ENCODE measurements at places on chromosomes 5 and 9.
A peak's percentile ranks its signal among the peaks of the same experiment; 100 is the strongest.

DNA sequence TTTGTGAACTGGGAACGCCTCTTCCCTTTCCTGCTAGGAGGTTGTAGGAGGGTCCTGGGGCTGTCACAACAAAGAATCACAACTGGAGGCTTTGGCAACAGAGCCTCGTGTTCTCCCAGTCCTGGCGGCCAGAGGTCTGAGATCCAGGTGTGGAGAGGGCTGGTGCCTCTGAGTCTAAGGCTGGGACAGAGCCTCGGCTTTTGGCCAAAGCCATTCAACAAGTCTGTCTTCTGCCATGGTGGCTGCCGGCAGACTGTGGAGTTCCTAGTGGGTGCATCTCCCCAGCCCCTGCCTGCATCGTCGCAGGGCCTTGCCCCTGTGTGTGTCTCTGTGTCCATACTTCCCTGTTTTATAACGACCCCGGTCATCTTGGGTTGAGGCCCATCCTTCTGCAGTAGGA is 9.5 kb upstream of the IRX4 start:
- DNase-seq = no peak

GRCh38 chr5:58133631-58134296 is 326.1 kb downstream of the PLK2 start:
- DNase-seq = peak; percentile 96

DNA sequence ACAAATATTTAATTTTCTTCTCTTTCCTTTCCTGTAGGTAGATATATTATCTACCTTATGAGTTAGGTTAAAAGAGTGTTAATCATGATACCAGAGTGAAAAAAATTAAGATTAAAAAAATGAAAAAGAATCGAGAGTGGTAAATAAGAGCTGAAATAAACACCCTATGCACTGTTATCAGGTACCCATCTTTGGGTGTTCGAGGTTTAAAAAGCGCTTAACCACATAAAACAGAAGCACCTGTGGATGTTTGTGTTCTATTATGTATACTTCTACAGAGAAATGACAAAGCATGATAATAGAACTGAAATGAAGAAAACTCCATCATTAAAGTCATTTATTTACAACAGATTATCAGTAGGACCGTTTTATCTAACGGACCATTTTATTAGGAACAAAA is 25.7 kb upstream of the GCNT4 start:
- DNase-seq = no peak

GRCh38 chr9:4883326-4883873 is 90.7 kb downstream of the RCL1 start:
- no peak for DNase-seq

DNA sequence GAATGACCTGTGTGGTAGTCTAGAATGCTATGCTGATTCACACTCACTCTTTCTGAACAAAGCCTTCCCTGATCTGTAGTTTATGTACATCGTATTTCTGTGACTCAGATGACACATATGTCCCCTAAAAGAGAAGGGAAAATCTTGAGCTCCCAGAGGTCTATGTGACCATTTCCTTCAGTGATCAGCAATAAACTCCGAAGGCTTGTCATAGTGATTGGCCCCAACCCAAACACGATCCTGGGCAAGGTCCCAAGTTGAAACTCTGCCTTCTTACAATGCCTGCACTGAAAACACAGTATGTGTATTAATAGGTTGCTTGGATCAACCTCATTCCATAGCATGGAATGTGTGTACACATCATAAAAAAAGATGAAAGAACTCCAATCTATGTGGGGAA is 685.8 kb downstream of the MAT2B start:
- peak; percentile 43 for DNase-seq

GRCh38 chr9:130728721-130729120 is 35.1 kb downstream of the EXOSC2 start:
- peak; percentile 60 for DNase-seq

DNA sequence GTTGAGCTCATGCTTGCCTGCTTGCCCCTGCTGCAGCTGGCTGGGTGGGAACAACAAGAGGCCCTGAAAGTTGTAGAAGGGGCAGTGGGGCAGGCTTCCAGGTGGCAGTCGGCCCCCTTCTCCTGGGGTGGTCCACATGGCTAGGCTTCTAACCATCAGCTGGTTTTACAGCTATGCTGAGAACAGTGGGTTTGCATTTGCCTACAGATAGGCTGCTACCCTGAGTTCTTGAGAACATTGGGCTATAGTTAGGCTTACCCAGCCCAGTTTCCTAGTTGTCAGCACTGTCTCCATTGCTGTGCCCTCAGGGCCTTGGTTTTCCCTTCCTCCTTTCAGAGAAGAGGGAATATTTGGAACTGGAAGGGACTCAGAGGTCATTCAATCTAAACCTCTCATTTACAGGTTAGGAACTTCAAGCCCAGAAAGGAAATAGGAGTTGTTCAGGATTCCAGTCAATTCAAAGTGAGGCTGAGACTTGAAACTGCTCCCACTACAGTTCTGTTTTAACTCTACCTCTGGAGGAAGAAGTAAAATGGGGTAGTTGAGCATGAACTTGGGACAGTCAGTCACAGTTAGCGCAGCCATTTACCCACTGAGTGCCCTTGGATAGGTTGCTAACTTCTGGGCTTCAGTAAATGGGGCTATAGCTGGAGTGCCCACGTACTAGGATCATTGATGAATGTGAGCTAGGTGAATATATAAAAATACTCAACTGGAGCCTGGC is 11.5 kb downstream of the LARP1 start:
- no peak for DNase-seq

- DNase-seq = no peak
Observed at GRCh38 chr9:88927510-88927909, 63.8 kb upstream of the S1PR3 start.

GRCh38 chr5:141420855-141421488 is at the start of gene PCDHGA11:
Gene PCDHGA11, plus strand, starts transcription at chr5:141421051. Its CDS starts 177 bp downstream, at chr5:141421228.
- no peak for DNase-seq

- DNase-seq = no peak
Observed at GRCh38 chr5:10321882-10322281, 14.2 kb upstream of the CMBL start.

DNA sequence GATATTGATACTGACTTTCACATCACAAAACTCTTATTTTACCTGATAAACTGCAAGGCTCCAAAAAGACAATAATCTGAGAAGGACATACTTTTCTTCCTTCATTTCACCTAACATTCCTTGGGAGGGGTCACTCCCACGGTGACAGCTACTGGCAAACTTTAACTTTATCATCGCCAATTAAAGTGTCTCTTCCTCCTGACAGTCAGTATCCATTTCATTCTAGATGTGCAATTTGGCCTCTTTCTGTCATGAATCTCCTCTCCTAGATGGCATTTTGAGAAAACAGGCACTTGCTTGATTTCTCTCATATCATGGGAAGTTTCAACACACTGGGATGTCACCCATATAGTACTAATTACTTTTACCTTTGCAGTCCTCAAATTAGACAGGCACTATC is 413.5 kb upstream of the CCNG1 start:
- DNase-seq = no peak

GRCh38 chr9:34701023-34701768 is 8.7 kb downstream of the CCL21 start:
- DNase-seq = peak; percentile 12

DNA sequence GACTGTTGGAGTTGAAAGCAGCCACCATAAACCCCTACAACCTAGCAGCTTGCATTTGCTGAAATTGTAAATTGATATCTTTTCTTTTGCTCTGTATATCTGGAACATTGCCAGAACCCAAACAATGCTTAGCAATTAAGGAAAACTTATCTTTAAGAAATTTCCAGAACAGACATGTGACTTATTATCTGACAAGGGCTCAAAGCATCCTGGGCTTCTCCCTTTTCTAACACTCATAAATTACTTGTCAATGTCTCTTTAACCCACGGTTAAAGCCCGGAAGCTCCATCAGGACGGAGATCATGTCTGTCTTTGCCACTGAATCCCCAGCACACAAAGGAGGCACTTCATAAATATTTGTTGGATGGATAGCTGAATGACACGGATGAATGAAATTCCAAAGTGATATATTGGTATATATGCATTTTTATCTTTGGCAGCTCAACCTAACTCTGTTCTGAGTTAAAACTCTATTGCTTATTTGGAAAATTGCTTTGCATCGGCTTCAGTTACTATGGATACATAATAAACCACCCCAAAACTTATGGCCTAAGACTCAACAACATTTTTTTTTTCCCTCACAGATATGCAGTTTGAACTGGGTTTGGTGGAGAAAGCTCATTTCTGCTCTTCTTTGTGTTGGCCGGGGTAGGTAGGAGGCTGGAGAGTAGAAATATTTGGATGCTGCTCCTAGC is 103.1 kb upstream of the CLINT1 start:
- DNase-seq = no peak

- DNase-seq = no peak
Observed at GRCh38 chr5:24444414-24444813, 200.4 kb downstream of the CDH10 start.

- peak; percentile 24 for DNase-seq
Observed at GRCh38 chr9:123401879-123402513, 46.0 kb downstream of the CRB2 start.

GRCh38 chr9:130239741-130240241 is 25.8 kb upstream of the HMCN2 start:
- no peak for DNase-seq

DNA sequence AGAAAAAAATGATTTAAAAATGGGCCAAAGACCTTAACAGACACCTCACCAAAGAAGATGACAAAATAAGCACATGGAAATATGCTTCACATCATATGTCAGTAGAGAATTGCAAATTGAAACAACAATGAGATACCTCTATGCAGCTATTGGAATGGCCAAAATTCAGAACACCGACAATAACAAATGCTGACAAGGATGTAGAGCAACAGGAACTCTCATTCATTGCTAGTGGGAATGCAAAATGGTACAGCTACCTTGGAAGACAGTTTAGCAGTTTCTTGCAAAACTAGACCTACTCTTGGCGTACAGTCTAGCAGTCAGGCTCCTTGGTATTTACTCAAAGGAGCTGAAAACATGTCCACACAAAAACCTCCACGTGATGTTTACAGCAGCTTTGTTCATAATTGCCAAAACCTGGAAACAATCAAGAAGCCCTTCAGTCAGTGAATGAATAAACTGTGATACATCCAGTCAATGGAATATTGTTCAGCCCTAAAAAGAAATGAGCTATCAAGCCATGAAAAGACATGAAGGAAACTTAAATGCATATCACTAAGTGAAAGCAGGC is 10.5 kb upstream of the MVB12B start:
- no peak for DNase-seq

DNA sequence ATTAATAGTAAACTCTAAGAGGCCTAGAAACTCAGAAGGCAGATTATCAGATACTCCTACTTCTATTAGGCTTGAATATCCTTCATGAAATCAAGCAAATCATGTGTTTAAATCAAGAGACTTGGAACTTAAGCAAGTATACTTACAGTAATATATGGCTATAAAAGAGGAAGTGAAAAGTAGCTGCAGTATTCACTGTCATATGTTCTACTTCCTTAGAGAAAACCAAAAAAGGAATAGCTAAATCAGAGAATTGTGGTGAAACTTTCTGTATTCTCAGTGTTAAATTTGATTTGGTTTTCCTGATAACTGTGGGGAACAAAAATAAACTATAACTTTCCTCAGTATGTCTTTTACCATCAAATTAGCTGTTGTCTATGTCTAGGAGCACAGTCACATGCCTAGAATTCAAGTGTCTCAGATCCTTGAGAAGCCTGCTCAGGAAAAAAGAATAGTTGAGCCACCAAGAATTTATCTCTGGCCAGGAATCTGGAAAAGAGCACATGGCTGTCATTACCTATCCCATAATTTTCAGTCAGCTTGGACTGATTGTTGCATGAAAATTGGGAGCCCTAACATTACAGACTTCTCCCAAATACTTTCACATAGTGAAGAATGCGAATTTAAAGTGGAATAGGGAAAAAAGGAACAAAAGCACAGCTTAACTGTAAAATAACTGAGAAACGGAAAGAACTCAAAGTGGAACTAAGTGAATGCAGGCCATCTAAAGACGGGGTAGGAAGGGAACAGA is 1.7 kb downstream of the FKBP15 start:
- DNase-seq = no peak

DNA sequence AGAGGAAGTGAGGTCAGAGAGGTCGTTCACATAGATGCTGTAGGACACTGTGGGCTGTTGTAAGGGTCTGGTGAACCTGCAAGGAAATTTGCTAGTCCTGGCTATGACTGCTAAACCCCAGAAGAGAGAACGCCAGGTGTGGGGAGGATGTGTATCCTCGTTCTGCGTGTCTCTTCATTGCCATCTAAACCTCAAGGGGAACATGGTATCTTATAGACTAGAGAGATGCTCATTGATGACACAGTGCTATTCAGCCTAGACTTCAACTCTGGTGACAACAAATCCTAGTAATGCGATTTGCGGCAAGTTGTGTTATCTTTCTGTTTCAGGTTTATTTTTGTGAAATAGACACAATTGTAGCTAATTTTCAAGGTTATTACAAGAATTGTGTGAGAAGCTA is 140.2 kb downstream of the ADAMTSL1 start:
- no peak for DNase-seq

DNA sequence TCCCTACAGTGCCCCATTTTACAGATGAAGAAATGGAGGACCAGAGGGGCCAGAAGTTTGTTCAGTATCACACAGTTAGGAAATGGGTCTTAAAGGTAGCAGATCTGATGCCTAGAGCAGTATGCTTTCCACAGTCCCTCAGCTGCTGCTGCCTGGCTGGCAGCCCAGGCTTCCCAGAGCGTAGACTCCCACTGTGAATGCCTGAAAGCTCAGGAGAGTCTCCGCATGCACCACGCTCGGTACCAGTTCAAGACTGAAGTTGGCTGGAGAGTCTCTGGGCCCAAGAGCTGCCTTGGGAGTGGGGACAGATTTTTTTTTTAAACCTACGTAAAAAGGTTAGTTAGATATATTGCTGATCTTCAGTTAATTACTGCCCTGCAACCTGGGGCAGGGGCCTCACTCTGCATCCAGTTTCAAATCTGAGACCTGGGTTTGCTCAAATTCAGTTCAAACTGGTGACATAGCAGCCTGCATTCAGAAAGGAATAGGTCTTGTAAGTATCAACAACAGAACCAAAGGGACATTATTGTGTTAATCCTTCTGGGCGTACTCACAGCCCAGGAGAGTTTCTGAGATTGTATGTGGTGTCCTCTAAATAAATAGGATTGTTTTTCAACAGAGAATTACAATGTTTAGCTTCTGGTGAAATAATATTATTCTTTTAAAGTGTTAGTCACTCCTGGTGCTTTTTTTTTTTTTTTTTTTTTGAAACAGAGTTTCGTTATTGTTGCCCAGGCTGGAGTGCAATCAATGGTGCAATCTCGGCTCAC is 8.3 kb downstream of the NANS start:
- DNase-seq = no peak

GRCh38 chr9:93087971-93088655 is 7.9 kb upstream of the CARD19 start:
- no peak for DNase-seq

DNA sequence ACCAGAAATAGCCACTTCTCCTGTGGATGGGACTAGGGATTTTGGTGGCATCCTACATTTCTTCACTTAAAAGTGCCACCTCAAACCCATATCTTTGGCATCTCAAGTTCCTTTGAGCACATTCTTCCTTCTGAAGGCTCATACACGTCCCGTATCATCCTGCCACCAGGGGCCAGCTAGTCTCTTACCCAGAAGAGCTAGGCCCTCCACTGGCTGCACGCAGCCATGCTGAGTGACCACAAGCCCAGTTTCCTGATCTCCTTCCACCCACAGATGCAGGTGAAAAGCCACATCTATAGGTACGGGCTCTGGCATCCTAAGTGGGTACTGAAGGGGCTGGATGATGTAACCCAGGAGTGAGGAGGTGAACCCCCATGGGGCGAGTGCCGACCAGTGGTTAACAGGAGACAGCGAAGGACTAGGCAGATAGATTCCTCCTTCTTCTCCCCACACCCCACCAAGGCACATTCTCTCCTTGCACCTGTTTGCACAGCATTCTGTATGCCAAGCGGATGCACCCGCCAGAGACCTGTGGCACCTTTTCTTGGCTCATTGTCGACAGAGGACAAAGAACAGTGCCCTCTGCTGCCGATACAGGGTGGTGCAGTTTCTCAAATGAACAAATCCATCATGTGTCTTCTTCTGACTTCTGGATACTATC is 14.4 kb upstream of the SCGB3A1 start:
- DNase-seq = peak; percentile 9

All from fibroblast of skin of left quadriceps (primary cell).